NB4 (cell line): ENCODE measurements at places on chromosomes 2 and 18.

DNA sequence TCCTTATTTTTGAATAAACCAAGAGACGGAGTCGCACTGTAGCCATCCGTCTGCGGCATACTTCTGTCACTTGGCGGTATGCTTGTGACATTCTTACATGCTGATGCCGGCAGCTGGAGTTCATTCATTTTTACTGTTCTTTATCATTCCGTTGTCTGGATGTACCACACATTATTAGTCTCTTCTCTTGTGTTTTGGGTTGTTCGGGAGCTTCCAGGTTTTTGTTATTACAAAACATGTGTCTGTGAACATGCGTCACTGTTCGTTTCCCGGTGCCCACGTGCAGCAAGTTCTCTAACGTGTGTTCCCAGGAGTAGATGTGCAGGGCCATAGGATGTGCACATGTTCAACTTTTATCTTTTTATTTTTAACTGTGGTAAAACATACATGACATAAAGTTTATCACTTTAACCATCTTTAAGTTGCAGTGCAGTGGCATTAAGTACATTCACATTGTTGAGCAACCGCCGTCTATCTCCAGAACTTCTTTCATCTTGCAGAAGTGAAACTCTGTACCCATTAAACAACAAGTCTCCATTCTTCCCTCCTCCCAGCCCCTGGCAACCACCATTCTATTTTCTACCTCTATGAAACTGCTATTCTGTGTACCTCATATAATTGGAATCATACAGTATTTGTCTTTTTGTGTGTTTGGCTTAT is 40.1 kb downstream of the MTCL1 start:
- peak; percentile 24 for DNase-seq

DNA sequence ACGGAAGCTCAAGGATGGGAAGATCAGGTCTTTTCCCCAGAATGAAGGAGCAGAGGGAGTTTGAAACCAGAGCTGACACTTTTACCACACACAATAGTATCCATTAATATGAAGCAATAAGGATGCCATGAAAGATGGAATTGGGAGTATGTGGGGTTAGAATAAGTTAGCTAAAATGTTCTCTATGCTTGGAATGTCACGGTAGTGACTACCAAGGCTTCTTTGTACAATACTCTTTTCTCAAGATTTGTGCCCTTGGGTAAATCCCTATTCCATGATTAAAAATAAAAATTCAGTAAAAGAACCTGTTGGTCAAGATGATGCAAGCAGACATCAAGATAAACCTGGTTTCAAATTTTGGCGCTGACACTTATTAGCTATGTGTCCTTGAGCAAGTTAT is 75.0 kb downstream of the NRXN1 start:
- DNase-seq = no peak

- DNase-seq = no peak
Observed at GRCh38 chr18:46034230-46034629, 37.8 kb downstream of the PSTPIP2 start.

GRCh38 chr2:68709421-68709911 is 25.1 kb upstream of the ARHGAP25 start:
- DNase-seq = peak; percentile 76

- peak; percentile 91 for DNase-seq
Observed at GRCh38 chr2:226791487-226792081, 8.0 kb downstream of the IRS1 start.

- peak; percentile 29 for DNase-seq
Observed at GRCh38 chr2:70852824-70853223, 17.2 kb upstream of the CD207 start.

GRCh38 chr2:133418021-133418420 is 150.2 kb downstream of the NCKAP5 start:
- DNase-seq = no peak

DNA sequence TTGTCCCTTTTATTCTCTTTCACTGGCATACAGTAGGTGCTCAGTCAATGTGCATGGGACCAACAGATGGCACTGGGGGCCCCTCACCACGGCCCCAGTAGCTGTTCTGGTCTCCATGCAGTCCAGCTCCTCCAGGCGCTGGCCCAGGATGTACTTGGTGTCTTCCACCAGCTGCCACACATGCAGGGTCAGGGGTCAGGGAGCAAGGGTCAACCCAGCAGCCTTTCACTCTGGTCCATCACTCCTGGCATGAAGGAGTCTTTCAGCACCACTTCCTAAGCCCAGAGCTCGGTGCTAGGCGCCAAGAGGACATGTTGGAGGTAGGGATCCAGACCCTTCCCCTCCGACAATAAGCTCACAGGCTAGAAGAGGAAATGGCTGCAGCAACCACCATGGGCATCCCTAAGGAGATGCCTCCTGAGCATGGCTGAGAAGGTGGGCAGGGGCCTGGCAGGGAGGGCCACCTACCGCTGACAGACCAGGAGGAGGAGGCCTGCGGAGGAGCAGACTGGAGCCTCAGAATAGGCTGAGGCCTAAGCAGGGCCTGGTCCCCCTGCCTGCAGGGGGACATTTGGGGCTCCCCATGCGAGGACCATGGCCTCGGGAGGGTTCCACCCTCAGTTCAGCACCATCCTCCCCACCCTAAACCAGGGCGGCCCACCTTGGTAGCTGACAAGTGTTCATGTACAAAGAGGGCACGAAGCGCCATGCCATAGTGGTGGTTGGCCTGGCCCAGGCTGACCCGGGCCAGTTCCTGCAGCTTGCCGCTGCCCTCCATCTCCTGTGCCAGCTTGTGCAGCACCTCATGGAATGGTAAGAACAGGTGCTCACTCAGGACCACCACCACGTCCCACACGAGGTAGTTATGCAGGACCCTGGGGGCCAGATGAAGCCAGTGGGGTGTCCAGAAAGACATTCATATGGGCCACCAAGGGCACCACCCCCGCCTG is 10.2 kb downstream of the ALPG start:
- DNase-seq = no peak
